T-helper 22 cell (primary cell): ENCODE measurements at places on chromosomes 4 and X.

GRCh38 chr4:118843237-118843636, 7.3 kb upstream of the SEC24D start:
- DNase-seq, result no peak

GRCh38 chr4:106762666-106763443, 273.3 kb downstream of the DKK2 start:
- no peak for DNase-seq

DNA sequence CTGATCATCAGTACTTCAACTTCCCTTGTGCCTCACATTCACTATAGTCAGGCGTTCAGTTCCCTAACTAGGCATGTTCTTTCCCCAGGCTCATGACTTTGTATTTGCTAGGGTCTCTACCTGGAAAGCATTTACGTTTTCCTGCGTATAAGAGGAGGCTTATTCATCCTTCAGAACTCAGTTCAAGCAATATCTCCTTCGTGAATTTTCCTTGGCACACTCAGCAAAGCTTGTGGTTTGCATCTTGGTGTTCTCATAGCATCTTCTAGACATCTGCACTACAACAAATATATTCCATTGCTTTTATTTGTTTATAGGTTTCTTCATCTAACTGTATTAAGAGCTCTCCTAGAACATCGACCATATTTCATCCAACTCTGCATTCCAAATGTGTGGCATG, 2.6 kb downstream of the CXCL6 start:
- DNase-seq, result no peak

- DNase-seq, result no peak
Observed at GRCh38 chr4:110617646-110618580, 5.0 kb downstream of the PITX2 start.

DNA sequence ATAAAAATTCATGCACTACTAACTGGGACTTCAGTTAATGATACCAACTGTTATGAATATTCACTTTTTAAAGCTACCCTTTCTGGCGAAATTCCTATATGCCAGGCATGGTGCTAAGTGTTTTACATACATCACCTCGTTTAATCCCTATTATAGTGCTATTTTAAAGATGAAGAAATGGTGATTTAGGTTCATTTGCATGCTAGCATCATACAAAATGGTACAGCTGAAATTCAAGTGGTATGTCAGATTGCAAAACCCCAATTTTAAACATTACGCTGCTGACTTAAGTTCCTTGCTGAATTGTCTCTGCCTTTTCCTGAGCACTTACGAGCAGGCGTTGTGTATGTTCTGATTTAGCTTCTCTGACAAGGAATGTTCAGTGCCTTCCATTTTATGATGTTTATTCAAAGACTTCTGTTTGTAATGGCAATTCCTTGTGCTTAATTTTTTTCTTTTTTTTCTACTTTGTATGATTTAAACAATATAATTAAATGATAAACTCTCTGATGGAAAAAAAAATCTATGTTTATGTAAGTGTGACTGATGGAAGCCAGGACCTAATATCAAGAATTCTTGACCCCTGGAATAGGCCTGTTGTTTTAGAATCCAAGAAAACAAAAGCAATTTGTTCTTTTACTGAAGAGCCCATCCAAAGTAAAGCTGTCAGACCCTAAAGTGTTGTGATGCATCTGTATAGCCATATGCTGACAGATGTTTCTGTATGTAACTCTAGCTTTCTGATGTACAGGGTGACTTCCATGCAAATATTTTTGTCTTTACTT, 148.1 kb downstream of the PCDH7 start:
- DNase-seq, result no peak

DNA sequence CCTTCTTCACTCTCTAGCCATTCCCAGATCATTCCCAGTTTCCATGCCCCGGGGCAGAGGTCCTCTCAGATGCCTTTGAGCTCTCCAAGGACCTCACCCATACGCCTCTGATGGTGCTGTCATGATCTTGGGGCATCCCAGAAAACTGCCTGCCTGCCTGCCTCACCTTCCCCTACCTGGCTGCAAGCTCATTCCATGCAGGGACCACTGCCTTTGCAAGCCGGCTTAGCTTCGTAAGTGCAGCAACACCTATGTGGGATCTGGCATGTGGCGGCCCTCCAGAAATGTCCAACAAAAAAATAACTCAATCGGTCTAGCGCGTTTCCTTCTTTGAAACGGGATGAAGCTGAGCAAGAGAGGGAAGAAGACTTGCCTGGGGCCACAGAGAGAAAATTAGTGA, 53.0 kb downstream of the C4orf50 start:
- DNase-seq, result no peak

DNA sequence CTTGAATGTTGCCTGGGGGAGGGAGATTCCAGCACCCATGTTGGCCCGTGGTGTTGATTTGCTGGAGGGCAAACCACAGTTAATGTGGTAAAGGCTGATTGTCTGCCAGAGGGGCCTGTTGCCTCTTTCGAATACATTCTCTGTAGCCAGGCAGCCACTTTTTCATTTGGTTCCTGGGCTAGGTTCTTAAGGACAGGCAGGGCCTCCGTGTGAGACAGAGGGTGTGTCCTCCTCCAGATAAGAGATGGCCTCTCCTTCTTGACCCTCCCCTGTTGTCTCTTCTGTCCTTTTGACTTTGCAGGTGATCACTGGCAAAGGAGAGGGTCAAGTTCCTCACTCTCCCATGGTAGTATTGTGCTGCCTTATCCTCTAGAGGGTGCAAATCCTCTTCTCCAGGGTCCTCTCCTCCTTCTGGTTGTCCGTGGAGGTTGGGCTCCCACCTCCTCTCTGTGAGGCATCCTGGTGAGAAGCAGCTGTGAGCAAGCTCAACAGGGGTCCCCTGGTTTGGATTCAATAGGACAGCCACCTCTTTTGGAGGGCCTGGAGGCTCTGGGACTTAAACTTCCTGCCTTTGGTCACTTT, 44.9 kb downstream of the ZNF182 start:
- no peak for DNase-seq

GRCh38 chr4:128854433-128854832, 44.9 kb downstream of the JADE1 start:
- DNase-seq, result no peak

- DNase-seq, result peak; percentile 60
Observed at GRCh38 chrX:56813318-56813837, 84.3 kb downstream of the NBDY start.

- DNase-seq, result no peak
Observed at GRCh38 chrX:33465137-33465536, 253.8 kb upstream of the DMD start.
